Left lobe of liver (tissue), 2 donors: ENCODE measurements at places on chromosomes 1 and 21. TPM values are rescaled to one million over a fixed set of nuclear protein-coding genes. Genes with fewer than 3 reads are reported as not detected.

CLEC20A gene
- total RNA-seq = not detected

SH2D1B gene
- 0.10 TPM for total RNA-seq

RHD gene
- 0.18 TPM for total RNA-seq

RNF223 gene
- not detected for total RNA-seq

CLDN17 gene
- not detected for total RNA-seq

ATP1B1 gene
- 70.3 TPM for total RNA-seq

DNA sequence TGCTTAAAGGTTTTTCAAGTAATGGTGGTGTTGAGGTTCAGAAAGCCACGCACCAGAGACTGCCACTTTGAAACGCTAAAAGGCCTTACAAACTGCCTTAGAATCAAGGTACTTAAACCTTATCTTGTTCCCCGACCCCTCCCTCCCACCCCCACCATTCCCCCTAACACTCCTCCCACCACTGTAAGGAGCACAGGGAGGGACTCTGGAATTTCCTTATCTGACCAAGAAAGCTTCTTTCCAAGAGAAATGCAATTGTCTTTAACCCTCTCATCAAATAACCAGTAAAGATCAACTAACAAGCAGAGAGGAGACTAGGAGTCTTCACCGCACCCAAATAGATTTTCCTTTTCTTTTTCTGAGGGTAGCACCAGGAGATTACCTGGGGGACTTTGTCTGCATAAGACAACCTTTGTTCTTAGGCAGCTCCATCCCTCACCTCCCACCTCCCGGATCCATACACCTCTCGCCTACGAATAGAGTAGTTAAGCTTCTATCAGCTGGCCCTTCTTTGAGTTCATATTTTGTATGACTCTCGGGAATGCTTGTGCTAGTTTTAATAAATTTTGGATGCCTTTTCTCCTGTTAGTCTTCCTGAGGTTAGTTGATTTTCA is 137.7 kb upstream of the ADGRL2 start:
- DNase-seq = no peak

GRCh38 chr1:160046494-160047110 is 14.8 kb upstream of the PIGM start:
- DNase-seq = no peak

DNA sequence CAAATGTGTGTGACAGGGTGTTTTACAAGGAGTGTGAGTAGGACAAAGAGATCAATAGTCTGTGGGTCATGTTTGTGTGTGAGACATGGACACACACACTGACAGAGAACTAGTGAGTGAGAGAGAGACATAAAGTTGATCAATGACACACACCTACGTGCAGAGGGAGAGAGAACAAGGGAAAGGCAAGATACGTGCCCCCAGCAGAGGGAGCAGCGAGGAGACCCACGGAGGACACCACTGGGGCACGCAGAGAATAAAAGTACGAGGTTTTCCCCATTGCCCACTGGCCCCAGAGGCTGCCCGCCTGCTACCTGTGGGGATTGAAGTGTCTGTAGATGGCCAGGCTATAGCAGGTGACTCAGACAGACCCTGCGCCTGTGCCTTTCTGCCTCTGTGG is 130.2 kb upstream of the CSF3R start:
- DNase-seq = no peak

DNA sequence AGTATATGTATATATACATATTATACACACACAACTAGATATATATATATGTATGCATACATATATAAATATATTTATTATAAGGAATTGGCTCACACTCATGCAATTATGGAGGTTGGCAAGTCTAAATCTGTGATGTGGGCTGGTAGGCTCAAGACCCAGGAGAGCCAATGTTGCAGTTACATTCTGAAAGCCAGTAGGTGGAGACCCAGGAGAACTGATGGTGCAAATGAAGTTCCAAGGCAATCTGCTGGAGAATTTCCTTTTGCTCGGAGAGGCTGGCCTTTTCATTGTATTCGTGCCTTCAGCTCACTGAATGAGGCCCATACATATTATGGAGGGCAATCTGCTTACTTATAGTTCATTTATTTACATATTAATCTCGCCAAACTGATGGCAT is 9.4 kb downstream of the IVL start:
- DNase-seq = no peak

GRCh38 chr1:54405898-54406293 is 298 bp downstream of the SSBP3 start:
- peak; percentile 56 for DNase-seq

DNA sequence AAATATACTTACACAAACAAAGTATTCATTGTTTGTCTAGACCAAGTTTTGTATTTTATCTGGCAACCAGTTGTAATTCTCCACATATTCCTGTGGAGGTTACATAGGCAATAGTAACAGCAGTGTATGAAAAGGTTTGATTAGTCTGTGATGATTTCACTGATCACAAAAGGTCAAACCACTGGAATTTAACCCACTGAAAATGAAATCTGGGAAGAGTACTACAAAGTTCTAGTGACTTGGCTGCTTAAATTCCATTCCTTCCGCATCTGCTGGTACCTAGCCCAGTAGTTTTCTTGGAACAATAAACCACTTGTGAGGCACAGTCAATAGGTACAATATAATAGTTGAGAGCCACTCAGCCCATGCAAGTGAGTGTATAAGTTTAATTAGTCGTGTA is 205.4 kb downstream of the NFIA start:
- DNase-seq = no peak

DNA sequence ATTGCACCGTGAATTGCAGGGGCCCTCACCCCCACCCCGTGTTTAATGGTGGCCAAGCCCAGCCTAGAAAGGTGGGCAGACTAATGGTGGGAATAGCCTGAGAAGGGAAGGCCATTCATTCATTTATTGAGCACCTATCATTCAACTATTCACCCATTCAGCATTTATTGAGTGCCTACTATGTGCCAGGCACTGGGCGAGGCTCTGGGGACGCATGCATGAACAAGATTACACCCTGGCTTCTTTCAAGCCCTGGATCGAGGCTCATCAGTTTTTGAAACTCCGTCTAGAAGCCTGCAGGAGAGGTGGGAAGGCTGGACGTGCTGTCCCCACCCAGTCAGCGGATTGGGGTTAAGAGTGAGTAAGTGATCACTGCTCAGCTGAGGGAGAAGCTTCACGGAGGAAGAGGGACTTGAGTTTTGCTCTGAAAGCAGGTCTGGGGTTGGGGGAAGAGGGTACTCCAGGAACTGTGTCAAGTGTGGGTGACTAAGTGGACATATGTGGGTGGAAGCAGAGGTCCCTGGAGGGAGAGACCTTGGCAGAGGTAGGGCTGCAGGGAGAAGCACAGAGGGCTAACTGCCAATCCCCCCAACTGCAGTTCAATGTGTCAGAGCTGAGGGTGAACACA is 35.6 kb downstream of the MEF2D start:
- no peak for DNase-seq

GRCh38 chr1:197921235-197922069 is 4.3 kb downstream of the LHX9 start:
- DNase-seq = no peak

DNA sequence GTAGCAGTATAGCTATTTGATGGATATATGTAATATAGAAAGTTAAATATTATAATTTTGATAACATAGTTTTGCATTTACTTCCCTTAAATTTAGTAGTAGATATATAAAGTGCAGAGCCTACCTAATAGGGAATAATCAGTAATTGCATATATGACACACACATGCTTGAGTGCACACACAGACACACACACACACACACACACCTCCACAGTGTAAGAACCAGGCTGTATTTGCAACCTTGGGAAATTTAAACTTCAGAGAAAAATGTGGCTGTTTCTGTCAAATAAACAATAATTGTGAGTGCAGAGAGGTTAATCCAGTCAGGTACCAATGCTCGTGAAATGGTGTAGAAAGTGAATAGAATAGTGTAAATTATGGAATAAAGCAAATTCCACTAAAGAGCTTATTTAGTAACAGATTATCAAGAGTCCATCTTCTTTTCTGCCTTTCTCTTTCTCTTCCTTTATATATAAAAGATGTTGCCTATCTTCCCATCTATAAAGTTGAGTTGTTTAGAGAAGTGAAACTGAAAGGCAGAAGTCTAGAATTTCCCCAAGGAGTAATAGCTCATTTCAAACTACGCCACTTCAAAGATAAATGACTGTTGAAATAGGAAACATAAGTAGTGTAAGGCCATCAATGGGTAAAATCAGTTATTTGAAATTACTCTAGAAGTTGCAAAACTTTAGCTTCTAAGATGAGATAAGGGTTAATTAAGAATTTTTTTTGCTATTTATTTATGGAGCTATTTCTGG is 273.7 kb downstream of the SRGAP2C start:
- no peak for DNase-seq

DNA sequence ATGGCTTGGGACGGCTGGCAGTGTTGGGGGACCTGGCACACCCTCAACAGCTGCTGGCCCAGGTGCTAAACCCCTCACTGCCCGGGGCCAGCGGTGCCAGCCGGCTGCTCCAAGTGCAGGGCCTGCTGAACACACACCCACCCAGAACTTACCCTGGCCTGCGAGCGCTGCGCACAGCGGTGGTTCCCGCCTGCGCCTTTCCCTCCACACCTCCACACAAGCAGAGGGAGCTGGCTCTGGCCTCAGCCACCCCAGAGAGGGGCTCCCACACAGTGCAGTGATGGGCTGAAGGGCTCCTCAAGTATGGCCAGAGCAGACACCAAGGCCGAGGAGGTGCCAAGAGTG is 67.9 kb downstream of the FMO4 start:
- DNase-seq = no peak

DNA sequence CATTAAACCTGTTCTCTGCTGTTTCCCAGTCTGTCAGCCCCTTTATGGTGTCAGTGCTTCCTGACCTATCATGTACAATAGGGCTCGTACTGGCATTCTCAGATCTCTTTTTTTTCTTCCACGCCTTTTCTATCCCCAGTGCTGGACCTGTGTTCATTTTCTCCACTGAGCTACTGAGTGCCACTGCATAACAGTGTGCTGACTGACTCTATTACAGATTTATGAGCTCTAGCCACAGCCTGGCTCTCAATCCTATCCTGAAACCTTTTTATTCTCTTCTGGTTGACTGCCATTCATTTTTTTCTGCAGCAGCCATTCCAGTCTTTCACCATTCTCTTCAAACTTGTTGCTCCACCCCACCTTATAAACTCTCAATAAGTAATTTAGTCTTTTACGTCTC is 59.6 kb upstream of the MACF1 start:
- DNase-seq = no peak

- DNase-seq = no peak
Observed at GRCh38 chr1:89685461-89685860, 52.5 kb downstream of the LRRC8C start.

GRCh38 chr1:244369256-244370057 is 82.3 kb downstream of the ADSS2 start:
- DNase-seq = no peak

GRCh38 chr1:181151378-181152326 is 63.2 kb downstream of the IER5 start:
- no peak for DNase-seq

DNA sequence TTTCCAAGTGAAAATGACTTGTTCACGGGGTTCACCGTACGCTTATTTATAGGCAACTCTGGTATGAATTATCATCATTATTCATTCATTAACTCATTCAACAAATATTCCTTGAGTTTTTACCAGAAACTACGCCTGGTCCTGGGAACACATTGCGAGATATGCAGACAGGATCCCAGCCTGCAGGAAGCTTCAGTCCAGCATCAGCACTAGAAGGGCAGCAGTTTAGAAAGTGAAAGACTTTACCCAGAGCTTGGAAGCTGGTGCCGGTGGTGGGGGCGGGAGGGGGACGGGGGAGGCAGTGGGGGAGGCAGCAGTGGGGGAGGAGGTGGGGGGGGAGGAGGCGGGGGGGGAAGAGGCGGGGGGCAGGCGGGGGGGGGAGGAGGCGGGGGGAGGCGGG is 55.9 kb downstream of the SETD4 start:
- no peak for DNase-seq
